ENCODE measurements at places on chromosomes 7 and 10. TPM values are rescaled to one million over a fixed set of nuclear protein-coding genes. Genes with fewer than 3 reads are reported as not detected.

The DNAH11 gene
- 2.6 TPM for polyA plus RNA-seq

The NRP1 gene
- 173 TPM for polyA plus RNA-seq

The KIF5B gene
- 100 TPM for polyA plus RNA-seq

The ANKRD16 gene
- polyA plus RNA-seq = 14.2 TPM

The FAM180A gene
- polyA plus RNA-seq = 0.13 TPM

The CYP2C19 gene
- polyA plus RNA-seq = 0.09 TPM
